ENCODE measurements at places on chromosomes 12 and 14.

DNA sequence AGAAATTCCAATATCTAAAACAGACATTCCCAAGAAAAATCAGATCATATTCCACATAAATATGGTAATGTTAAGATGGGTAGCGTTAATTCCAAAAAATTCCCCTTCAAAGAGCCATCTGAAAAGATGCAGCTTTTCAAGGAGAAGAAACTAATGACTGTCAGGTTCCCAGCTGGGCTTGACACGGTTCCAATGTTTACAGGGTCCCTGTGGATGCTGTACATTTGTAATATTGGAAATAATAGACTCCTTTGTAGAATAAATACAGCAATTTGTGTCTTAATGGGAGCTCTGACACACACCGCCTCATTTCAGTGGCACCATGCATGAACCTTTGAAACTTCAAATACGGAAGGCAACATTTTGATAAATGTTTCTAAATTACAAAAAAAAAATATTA is 140.6 kb downstream of the ITPR2 start:
- no peak for DNase-seq

DNA sequence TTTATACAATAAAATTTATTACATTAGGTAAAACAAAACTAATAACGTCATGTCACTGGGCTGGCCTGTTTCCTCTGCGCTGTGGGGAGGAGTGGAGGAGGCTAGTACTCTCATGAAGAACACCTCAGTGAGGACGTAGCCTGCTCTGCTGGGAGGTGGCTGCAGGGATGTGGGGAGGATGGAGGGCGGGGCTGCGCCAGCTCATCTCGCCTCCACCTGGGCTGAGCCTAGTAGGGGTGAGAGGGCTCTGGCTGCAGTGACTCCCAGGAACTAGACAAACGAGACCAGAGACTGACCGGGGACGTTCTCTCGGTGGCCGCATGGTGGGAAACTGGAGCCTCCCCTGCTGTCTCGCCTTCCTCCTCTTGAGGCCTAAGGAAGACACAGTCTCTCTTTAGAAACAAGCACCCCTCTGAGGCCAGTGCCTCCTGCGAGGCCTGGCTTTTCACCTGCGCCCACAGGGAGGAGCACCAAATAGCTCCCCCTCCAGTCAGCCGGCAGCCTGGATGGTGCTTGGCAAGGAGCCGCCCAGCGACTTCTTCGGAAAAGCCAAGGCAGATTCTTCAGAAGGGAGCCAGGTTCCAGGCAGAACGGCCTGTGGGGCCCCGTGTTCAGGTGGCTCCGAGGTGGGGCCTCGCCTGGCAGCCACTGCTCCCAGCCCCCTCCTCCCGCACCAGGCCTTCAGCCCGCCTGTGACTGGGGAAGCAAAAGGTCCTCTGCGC is 62.4 kb downstream of the PLEKHG3 start:
- no peak for DNase-seq

DNA sequence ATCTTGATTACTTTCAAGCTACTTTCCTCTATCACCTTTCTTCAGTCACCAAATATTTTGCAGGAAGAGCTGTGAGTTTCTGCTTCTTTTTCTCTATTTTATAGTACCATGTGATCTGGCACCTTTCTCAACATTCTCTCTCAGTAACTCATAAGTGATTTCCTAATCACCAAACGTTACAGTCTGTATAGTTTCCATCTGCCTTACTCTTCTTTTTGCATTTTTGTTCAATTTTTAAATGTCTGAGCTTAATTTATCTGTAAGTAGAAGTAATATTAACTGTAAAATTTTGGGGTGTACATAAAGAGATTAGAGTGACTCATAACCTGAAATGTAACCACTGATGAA is 422.1 kb upstream of the SYT1 start:
- DNase-seq = no peak

DNA sequence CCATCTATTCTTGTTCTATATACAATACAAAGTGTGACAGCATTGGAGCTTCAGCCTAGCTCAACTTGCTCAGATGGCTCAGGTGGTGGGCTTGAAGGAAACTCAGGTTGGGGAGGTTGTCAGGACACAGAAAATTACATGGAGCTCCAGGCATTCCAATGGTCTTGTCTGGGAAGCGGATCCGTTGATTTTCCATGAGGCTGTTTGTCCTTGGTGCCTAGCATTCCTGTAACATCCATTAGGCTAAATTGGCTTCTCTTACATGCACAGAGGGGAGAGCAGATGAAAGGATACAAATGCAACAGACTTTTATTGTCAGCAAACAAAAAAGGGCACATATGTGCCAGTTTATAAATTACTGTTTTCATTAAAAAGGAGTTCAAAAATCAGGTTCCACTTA is 75.5 kb upstream of the OTX2 start:
- no peak for DNase-seq

GRCh38 chr14:44701563-44702263 is 194.6 kb upstream of the FSCB start:
- no peak for DNase-seq

GRCh38 chr14:78451319-78451695 is 281.1 kb downstream of the NRXN3 start:
- DNase-seq = no peak

DNA sequence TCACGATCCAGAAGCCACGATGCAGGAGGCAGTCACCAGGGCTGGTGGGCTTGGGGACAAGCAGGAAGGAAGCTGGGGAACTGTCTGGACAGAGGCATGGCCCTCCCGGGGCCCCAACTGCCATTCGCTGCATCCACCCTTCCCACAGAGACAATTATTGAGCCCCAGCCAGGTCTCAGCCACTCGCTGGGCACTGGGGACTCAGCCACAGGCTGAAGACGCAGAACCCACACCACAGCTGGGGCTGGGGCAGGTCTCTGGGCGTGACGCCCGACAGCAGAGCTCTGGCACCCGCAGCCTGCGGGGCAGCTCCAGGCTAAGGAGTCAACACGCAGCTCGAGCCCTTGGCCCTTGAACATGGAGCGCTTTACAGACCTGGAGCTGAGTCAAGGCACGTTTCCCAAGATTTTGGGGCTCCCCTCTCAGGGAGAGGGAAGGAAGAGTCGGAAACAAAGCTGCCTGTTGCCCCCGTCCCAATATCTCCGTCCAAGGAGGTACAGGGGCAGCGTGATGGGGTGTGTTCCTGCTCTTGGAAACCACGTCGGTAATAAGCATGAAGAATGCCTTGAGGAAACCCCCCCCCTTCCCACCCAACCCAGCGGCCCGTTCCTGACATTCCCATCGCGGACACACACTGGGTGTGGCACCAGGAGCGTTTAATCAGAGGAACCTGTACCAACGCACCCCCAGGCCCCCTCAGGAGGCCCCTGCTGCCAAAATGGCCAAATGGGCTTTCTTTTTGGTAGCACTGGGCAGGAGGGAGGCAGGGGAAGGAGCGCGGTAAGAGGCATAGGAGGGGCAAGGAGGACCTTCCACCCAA is 6.7 kb downstream of the RIMBP2 start:
- no peak for DNase-seq

- DNase-seq = no peak
Observed at GRCh38 chr12:22624548-22624869, 462 bp upstream of the ETNK1 start.

DNA sequence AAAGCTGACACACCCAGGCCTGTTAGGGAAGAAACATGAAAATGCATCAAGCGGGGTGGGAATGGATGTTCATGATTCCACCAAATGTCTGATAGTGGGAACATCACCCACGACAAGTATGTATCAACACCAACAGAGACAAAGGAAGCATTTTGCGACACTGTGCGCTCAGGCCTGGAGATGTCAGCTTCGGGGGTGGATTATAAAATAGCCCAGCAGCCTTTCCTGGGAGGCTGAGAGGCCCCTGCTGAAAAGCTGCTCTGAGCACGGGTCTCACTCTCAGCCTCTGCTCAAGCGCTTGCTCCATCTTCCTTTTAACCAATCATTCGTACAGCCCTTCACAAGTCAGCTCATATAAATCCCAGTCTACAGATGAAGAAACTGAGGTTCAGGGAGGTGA is 213.5 kb downstream of the BCL11B start:
- DNase-seq = no peak

GRCh38 chr14:95363468-95363954 is 43.8 kb upstream of the CLMN start:
- no peak for DNase-seq

DNA sequence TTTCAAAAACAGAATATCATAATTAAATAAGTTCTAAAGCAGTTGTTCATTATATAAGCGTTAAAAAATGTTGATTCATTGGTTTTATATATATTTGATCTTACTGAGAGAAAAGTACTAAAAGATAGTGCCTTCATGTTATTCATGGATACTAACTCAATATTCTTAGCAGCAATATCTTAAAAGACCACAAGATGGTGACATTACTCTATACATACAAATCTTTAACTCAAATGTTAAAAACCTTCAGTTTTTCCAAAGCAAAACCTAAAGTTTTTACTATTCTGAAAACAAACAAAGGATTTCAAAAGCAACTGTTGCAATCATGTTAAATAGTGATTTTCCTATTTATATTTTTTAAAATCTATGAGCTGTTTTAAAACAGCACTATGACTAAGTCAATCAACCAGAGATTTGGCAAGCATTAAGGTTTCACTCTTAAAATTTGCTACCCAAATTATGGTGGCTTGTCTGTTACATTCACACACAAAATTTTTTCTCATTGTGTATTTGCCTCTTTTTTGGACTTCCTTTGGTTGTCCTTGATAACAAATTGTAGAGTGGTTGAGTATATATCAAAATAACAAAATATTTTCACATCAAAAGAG is 50.1 kb upstream of the RERGL start:
- DNase-seq = no peak

DNA sequence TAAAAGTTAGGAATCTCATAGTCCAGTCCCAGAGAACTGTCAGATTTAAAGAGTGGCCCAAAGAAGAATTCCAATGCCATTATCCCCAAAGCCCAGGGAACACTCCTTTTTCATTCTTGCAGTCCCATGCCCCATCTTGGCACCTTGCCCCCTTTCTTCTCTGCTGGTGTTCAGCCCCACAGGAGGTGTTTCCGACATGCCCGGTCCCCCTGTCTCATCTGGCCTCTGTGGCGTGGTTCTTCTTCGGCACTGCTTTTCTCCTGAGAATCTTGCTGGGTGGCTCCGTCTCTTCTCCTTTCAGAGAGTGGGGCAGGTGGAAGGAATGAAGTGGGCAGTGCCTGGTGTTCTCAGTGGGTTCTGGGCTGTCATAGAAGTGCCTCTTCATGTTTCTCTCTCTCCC is 64.7 kb downstream of the VCPKMT start:
- no peak for DNase-seq

DNA sequence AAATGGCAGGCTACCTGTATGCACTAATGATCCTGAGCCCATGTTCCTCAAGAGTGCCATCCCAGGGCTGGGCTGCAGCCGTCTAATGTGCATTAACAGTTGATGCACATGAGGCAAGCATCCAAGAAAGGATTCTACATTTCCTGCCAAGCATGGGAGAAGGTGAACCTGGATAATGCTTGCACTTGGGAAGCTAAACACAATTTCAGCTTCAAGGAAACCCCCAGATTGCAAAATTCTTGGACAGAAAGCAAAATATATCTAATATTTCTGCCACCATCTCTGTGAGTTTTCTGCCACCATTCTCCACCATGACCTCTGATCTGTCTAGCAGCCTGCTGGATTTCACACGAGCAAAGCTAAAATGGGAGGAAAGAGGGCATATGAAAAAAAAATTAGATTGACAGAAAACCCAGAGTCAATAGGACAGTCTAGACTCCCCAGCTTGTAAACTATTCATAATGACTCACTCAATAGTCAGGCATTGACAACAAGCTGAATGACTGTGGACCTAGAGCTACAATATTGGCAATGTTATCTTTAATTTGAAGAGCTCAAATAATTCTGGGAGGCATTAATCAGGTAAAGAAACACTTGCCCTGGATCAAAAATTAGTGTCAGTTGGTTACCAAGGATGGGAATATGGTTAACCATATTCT is 91.9 kb upstream of the BCL2L14 start:
- no peak for DNase-seq

- no peak for DNase-seq
Observed at GRCh38 chr12:130420071-130420470, 82.4 kb downstream of the PIWIL1 start.

DNA sequence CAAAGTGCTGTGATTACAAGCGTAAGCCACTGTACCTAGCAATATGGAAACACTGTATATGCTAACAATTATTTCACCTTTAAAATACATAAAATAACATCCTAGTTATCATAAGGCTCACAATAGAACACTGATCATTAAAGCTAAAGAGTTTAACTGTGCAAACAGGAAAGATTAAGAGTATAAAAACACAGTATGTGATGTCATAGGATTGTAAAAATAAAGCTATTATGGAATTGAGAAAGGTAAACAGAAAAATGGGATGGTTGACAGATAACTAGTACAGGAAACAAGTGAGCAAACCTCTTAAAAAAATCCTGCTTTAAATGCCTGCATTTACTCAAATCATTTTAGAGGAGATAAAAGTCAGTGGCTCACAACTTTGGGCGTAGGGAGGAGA is 10.8 kb upstream of the IPO8 start:
- no peak for DNase-seq

DNA sequence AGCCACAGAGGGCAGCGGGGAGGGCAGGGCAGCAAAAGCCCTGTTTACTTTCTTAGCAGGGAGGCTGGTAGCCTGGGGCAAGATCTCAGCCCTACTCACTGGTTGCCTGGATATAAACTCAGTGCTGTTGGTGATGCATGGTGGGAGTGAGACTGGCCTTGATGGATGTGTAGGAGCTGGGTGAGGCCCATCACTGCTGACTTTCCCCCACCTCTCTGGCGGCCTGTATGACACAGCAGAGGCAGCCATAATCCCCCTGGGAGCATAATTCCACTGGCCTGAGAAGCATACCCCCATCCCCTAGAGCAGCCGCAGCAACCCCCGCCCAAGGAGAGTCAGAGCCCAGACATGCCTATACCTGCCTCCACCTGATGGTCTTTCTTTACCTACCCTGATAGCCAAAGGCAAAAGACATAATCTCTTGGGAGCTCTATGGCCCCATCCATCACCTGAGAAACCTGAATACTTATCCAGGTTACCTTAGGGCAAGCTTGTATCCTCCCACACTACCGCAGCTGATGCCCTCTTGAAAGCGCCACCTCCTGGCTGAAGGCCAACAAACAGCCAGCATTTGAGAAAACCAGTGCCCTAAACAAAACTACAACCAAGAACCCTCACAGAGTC is 59.3 kb downstream of the DNAI7 start:
- no peak for DNase-seq

- no peak for DNase-seq
Observed at GRCh38 chr12:29145372-29146170, 3.5 kb upstream of the FAR2 start.

- DNase-seq = no peak
Observed at GRCh38 chr12:101045486-101046464, 164.3 kb downstream of the SLC5A8 start.

- no peak for DNase-seq
Observed at GRCh38 chr14:26856876-26857518, 259.2 kb upstream of the NOVA1 start.

DNA sequence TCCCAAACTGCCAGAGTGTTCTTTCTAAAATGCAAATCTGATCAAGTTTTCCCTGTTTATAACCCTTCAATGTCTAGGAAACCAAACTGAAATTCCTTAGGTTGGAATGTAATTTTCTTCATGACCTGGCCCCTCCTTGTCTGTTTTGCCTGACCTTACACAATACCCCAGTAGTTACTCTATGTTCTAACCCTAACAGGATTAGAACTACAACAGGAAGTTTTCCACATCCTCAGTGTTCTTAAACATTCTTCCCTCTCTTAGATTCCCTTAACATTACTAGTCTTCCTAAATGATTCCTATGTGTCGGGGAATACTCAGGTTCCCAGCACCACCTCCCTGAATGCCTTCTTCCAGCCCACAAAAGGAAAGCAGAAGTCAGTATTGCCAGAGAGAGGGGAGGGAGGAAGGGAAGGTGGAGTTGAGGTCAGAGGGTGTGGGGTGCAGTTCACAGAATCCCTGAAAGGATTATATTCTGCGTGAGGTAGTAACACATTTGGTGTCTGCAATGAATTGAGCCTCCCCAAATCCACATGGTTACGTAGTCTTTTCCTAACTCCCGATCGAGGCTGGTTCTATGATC is 72.6 kb downstream of the BBS10 start:
- DNase-seq = no peak

Data from CD4-positive, alpha-beta T cell treated with Interleukin-15 for 1 hour (primary cell).